ENCODE measurements at places on chromosomes 3 and 15. TPM values are rescaled to one million over a fixed set of nuclear protein-coding genes. Genes with fewer than 3 reads are reported as not detected.

GRCh38 chr3:149844091-149844490, 31.1 kb downstream of the RNF13 start:
- DNase-seq: no peak

DNA sequence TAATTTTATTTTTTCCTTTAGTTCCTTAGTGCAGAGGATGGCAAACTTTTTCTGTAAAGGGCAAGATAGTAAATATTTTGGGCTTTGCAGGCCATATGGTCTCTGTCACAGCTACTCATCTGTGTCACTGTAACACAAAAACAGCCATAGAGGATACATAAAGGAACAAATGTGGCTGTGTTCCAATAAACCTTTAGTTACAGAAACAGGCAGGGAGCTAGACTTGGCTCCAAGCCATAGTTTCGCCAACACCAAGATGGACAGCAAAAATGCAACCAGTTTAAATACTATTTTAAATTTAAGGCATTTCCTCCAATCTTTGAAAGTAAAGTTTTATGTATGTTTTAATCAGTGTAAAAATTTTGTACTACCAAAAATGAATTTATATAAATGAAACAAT, 753.4 kb downstream of the FHIT start:
- DNase-seq: no peak

DNA sequence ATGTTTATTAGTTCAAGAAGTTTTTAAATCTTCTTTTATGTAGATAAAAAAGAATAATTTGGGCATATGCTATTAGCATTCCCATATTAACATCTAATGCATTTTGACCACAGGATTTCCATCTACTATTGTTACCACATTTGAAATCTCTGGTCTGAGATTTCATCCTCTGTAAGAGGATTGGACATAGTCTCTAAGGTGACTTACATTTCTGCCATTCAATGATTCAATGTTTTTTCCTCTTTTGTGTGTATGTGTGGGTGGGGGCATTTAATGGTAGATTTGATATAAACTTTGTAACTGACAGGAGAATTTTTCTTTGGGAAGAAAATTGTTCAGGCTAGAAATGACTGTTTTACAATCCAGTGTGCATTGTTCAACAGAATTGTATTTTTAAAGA, 307.3 kb upstream of the RBMS3 start:
- no peak for DNase-seq

DNA sequence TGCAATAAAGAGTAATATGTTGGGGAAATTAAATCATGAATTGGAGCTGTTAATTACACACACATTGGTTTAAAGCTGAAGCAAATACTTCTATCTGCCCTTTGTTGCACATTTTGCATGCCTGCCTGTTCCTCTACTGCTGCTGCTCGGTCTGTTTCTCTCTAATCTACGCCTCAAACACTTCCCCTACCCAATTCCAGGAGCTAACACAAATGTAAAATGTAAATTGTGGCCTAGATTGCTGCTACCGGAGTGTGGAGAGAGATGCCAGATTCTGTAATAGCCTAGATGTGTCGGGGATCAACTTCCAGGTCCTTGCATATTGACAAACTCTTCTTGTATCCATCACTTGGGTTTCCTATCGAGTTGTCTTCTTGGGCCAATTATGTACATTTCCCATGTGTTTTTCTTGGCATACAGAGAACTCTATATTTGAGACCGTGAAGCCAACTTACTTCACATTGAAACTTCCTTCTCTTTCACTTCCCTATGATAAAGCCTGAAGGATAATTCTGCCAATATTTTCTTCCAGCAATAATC, 450.4 kb upstream of the NR2F2 start:
- DNase-seq: no peak

DNA sequence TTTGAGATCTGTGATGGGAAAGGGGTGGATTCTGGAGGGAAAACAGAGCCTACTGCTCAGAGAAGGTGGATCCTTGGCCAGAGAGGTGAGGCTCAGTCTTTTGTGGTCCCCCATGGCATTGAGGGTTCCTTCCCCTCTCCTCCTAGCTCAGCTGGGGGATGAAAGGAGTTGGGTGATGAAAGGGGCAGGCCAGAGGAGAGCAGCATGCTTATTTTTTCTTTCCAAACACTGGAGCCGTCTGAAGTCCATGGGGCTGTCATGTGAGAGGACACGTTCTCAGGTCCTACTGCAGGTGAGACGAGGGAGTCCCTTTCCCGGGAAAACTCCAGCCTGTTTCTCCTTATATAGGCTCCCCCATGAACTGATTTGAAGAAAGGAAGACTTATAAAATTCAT, 71.4 kb downstream of the SCN5A start:
- DNase-seq: peak; percentile 2

GRCh38 chr3:61055447-61055846, 195.8 kb downstream of the FHIT start:
- DNase-seq: no peak

DNA sequence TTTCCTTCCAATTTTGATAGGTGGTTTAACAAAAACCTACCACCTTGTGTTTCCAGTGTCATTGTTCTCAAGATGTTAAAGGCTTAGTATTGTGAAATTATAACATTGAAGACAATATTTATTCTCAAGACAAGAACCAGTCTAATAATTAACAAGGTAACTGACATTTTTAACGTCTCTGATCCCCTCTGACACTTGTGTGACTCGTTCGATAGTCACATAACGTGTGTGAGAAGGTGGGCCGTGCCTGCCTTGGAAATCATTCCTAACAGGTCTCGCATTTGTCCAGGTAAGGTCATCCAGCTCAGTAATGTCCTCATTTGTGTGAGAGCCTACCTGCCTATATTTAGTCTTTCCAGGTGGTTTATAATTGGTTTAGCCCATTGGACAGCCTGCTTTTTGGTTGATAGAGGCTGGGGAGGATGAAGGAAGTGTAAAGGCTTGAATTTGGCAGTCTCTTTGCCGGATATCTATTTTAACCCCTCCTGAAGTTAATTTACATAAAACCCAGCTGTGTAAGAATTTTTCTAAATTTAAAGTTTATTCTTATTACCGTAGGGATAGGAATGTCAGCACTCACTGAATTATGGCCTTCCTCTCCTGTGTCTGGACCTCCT, 94.4 kb downstream of the AKAP13 start:
- no peak for DNase-seq

GRCh38 chr3:150920236-150920635, 15.0 kb upstream of the MINDY4B start:
- no peak for DNase-seq

DNA sequence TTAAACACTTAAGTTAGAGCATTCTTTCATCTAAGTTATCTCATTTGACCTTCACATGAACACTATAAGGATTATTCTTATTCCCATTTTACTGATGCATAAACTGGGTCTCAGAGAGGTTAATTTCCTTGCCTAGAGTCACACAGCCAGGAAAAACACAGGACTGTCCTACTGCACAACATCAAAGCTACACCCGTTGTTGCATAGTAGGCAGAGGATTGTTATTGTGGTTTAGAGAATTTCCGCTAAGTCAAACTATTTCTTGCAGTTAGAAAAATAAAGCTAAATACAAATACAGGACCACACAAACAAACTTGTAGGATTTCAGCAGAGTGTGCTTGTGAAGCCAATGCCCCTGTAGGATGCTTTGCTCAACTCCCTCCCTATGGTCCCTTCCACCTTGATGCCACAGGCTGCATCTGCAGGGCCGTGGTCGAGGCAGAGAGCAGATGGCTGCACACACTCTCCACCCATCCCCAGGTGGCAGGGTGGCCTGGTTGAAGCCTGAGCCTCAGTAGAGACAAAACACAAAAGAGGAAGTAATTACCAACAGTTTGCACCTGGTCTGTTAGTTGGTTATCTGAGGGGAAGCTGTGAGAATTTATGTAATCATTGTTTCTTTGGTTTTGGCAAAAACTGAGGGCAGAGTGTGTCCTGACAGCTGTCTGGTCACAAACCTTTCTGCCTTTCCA, 41.1 kb upstream of the SKOR1 start:
- DNase-seq: peak; percentile 42

GRCh38 chr3:197003461-197004385, 25.9 kb downstream of the MELTF start:
- DNase-seq: peak; percentile 31

DNA sequence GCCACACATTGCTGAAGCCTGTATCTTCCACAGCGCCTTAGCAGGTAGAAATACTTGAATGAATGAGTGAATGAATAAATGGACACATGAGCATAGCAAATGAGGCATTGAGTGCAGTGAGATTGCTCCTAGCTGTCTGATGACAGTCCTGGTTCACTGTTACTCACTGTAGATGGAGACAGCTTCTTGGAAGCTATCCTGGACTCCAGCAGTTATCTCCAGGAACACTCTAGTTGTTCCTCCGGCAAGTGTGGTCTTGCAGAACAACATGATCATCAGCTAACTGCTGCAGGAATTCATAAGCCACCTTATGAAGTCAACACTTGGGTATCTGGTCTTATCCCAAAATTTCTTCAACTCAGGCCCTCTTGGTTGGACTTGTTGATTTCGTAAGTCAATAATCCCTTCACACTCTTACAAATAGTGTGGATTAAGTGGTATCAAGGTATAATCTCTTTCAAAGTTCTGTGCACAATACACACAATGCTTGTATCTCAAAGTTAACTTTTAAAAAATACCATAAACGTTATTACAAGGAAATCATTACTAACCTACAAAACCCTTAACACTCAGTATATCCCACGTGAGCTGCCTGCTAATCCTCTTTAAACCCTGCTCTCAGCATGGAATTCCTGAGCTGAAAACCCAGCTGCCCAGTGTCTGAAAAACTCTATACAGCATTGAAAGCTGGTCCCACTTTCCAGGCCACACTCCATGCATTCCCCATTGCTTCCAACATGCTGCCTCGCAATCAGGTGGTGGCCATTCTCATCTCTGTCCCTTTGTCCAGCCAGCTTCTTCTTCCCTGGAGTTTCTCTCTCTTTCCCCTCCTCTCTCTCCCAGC, 14.4 kb upstream of the ZBTB38 start:
- DNase-seq: no peak

GRCh38 chr3:67940210-67940952, 286.0 kb upstream of the SUCLG2 start:
- no peak for DNase-seq

DNA sequence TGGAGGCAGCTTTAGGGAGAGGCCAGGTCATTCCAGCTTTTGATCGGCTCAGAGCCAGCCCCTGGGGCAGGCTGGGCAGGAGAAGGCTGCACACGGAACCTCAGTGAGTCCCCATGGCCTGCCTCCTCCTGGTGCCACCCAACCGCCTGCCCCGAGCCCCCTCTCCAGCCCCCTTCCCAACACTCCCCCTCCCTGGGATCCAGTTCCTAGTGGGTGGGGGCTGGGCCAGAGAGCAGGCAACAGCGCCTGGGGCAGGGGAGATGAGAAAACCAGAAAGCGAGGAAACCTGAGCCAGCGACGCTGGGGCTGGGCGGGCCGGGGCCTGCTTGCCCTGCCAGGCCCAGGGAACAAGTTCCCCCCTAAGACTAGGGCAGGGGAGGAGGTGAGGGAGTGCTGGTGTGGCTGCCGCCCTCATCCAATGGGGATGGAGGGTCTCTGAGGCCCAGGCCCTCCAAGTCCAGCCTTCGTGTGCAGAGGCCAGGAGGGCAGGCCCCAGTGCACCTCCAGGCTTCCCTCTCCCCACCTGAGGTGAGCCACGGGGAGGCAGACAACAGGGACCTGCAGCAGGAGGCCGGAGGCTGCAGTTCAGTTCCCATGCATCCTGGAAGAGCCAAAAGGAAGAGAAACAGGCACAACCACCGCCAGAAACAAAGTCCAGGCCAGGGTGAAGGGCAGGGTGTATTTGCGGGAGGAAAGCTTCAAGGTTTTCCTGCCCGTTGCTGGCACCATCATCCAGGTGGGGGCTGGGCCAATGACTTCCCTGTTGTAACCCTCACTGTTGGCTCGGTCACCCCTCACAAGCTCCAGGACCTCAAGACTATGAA, 4.0 kb upstream of the SEMA3F start:
- no peak for DNase-seq

GRCh38 chr3:156581954-156582353, 27.0 kb upstream of the SSR3 start:
- no peak for DNase-seq

GRCh38 chr3:99199021-99199420, 297.5 kb upstream of the DCBLD2 start:
- no peak for DNase-seq

Gene SKOR1
- 0.29 TPM for total RNA-seq

Gene CAND2
- 0.98 TPM for total RNA-seq

Gene SEC61A1
- total RNA-seq: 159 TPM

Data from activated CD4-positive, alpha-beta T cell treated with anti-CD3 and anti-CD28 coated beads, Interleukin-2, amount 10 ng/mL, durations not matched to agents 7 days and 5 days (primary cell).